ENCODE measurements at places on chromosomes 7 and 10.

DNA sequence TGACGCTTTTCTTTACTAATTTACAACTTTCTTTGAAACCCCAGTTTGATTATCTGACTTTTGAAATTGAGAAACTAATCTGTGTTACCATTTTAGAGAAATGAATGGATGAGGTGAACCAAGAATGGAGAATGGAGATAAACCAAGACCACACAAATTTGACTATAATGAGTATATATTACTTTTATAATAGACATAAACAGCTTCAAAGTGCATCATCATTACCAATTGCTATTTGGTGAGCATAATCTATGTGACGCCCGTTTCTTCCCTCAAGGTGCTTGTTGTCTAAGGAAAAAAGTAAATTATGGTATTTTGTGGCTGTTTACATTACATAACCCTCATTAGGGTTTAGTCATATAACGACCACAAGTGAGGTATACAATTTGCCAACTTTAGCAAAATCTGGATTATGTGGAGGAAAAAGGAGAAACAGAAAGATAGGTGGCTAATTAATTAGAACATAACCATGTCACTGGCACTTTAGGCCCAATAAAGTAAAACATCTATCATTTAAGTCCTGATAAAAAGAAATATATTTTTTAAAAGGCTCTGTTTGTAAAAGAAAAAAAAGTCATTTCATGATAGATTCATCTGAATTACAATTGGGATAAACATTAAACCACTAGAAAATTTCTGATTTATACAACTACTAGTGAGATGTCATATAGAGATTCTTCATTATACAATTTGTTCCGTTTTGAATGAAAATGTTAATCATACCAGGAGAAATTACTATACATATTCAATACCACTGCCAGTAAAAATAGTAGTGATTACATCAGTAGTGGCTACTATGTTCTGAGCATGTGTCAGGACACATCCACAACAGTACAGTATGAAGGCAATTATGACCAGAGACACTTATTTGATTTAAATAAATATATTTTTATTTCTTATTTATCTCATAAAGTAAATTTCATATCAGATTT, 118.2 kb upstream of the FAM133B start:
- no peak for DNase-seq

DNA sequence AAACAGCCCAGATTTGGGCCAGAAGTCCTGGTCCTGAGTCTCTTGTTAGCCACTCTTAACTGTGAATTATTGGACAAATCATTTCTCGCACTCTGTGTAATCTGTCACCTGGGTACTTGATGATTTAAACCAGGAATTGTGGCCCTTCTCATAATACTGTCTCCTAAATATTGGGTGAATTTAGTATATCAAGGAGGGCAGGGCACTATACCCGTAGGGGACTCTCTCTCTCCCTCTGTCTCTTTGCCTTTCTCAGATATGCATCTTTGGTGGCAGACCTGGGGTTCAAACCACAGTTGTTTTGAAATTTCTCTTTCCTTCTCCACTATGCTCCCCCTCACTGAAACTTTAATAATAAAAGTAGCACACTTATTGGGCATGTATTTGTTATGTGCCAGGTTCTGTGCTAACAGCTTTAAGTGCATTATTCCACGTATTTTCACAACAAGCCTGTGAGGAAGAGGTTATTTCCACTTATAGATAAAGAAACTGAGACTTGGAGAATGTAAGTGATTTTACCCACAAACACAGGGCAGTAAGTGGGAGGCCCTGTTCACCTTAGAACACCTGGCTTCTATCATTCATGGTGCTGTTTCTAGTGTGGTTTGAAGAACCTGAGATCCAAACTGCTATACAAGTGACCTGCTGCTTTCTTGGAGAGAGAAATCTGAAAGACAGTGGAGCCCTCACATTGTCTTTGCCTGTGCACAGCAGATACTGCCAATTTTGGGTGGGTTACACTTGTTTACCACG, 11.8 kb downstream of the FAS start:
- peak; percentile 39 for DNase-seq

- DNase-seq: no peak
Measured at GRCh38 chr10:35192645-35193249, 66.1 kb downstream of the CREM start.

- DNase-seq: no peak
Measured at GRCh38 chr7:128174386-128174785, 66.7 kb upstream of the LEP start.

DNA sequence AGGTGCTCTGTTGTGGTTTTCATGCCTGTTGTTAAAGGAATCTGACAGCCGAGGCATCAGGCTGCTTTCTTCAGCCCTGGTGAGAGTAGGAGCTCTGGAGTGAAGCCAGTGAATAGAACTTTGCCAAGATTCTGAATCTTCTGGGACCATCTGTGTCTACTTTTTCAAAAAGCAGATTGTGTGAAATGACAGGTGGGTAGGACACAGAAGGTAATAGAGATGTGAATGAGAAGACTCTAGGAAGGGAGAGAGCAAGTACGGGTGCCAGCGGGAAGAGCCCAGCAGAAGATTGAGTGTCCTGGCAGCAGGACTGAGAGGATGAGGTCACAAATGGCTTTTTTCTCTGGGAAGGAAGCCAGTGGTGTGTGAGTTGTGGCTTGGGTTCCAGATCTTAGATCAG, 429.2 kb downstream of the SDK1 start:
- no peak for DNase-seq

DNA sequence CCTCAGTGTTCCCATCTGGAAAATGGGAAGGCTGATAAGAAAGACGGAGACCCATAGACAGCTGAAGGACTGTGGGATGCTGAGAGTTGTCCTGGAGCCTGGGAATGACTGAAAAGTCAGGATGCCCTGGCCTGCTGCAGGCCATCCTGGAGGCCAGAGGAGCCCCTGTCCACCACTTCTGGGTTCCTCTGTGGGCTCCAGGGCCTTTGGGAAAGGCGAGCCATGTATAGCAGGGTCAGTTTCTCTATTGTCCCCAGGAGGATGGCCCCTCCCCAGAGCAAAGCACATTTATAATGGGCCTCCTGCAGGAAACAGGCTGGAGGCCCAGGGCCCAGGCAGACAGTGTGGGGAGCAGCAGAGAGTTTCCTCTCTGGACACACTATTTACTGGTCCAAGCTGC, 471.4 kb upstream of the MGMT start:
- DNase-seq: no peak

- DNase-seq: no peak
Measured at GRCh38 chr10:82211346-82211745, 336.4 kb downstream of the NRG3 start.

- no peak for DNase-seq
Measured at GRCh38 chr10:15052121-15052520, 8.4 kb downstream of the OLAH start.

DNA sequence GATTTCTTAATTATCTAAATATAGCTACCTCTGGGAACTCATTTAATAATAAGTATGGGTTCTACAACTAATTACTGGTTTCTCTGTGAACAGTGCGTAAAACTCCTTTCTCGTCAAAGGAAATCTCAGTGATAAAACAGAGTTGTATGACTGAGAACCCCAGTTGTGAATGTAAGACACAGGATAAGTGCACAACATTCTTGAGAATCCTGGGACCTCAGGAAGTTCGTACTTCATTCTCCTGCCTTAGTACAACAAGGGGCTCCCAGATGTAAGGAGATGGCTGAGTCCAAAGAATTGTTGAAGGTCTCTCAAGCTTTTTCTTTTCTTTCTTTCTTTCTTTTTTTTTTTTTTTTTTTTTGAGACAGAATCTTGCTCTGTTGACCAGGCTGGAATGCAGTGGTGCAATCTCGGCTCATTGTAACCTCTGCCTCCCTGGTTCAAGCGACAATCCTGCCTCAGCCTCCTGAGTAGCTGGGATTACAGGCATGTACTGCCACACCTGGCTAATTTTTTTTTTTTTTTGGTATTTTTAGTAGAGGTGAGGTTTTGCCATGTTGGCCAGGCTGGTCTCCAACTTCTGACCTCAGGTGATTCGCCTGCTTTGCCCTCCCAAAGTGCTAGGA, 12.5 kb downstream of the DENND10 start:
- no peak for DNase-seq

- DNase-seq: no peak
Measured at GRCh38 chr10:52213321-52213752, 100.7 kb upstream of the DKK1 start.

GRCh38 chr10:6140141-6140841, 51.5 kb downstream of the RBM17 start:
- peak; percentile 57 for DNase-seq

GRCh38 chr7:42886893-42887505, 24.9 kb downstream of the C7orf25 start:
- DNase-seq: no peak

- no peak for DNase-seq
Measured at GRCh38 chr7:45001826-45002225, 1.8 kb downstream of the CCM2 start.

GRCh38 chr7:24732646-24733413, 24.4 kb downstream of the GSDME start:
- DNase-seq: no peak

DNA sequence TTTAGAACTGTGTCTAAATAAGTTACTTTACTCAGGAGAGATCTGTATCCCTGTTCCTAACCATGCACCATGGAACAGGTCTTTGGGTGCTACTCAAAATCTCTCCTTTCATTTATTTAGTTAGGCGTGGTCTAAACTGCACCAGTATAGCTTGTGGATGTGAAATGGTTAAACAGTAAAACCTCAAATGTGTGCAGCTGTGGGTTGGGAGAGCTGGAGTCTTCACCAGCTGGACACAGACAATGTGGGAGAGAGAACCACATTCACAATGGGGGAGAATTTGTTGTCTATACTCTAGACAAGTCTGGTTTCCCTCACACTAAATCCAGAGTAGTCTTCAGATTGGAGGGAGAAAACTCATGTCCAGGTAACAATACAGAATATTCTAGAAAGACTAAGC, 31.2 kb upstream of the IKZF1 start:
- no peak for DNase-seq

- DNase-seq: no peak
Measured at GRCh38 chr10:895324-895723, 36.2 kb downstream of the LARP4B start.

- peak; percentile 92 for DNase-seq
Measured at GRCh38 chr10:3948843-3949242, 163.8 kb upstream of the KLF6 start.

DNA sequence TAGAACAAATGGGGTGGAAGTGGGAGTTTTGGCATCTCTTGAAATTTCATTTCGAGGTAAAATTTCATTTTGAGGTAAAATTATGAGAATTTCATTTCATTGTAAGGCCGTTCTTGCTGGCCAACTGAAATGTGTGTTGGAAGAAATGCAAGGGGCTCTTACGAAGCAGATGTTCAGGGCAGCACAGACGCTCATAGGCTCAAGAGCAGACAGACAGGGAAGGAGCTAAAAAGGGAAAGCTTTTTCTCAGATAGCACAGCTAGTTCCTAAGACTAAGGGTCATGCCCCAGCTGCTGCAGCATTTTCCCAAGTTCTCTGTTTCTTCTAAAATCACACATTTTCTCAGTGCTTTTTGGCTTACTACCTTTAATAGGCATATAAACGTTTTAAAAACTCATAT, 65.1 kb upstream of the SFMBT2 start:
- DNase-seq: no peak

DNA sequence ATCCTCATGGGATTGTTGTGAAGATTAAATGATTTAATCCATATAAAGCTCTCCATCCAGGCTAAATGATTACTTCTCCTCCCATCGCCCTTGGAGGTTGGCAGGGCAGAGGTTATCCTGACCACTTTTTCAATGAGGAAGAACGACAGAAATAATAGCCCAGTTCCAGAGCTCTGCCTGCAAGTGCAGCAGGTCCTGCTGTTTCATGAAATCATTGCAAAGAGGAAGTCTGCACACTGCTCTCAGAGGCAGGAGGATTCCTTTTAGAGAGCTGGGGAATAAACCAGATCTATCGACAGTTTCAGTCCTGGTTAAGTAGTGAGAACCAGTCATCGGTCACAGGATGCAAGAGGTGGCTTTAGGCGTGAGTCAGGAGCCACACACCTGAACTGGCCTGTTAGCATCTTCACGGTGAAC, 25.0 kb upstream of the CDH23 start:
- DNase-seq: no peak

DNA sequence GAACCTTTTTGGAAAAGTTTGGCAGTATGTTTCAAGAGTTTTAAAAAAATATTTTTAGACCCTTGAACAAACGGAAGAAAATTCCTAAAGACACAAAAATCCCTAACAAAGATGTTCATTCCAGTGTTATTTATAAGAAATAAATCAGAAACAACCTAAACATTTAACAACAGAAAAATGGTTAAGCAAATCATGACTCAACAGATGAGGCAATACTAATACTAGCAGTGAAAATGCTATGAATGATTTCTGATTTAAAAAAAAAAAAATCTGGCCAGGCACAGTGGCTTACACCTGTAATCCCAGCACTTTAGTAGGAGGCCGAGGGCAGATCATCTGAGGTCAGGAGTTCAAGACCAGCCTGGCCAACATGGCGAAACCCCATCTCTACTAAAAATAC, 61.0 kb downstream of the ARHGAP12 start:
- DNase-seq: no peak

DNA sequence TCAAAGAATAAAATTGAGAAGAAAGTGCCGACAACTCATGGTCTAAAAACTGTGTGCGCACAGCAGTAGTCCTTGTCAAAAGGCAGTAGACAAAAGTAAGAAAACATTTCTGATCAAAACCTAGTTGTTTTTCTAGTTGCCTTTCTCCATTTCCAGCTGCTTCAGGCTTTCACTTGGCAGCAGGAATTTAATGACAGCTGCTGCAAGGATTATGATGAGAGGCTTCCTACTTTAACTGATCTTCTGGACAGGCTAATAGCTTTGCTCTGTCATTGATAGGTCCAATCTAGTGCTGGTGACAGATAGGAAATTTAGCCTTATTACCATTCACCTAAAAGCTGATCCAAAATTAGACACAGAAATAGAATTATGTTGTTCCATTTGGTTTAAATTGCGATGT, 110.7 kb upstream of the SEMA3C start:
- DNase-seq: no peak

- DNase-seq: no peak
Measured at GRCh38 chr7:7812112-7812511, 93.7 kb upstream of the RPA3 start.

DNA sequence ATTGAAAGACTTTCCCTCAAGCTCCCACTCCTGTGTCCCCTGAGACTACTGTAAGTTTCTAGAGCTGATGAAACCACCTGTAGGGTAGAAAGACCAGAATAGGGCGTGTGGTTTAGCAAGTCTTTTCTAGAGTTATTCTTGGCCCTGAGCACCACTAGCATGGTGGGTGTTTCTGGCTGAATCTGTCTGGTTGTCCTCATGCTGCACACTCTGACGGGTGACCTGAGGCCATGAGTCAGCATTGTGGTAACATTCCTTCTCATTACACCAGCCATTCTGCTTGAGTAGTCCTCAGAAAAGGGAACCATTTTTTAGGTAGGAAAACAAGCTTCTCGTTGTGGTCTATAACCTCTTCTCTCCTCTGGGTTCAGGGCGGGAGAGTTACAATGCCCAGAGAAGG, 250.3 kb downstream of the SNX13 start:
- no peak for DNase-seq

DNA sequence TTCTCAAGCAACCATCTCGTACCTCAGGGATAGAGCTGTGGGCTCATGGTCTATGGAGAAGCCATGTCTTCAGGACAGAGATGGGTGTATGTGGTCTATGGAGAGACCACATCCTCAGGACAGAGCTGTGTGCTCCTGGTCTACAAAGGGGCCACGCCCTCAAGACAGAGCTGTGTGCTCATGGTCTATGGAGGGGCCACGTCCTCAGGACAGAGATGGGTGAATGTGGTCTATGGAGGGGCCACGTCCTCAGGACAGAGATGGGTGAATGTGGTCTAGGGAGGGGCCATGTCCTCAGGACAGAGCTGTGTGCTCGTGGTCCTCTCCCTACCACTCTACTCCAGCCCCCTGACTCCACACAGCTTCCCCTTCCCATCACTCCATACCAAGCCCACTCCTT, 117.8 kb downstream of the WDR37 start:
- no peak for DNase-seq
